Substantia nigra (tissue), 51 donors: ENCODE measurements at places on chromosomes 6 and 20.

GRCh38 chr20:53032478-53032932 is 60.3 kb downstream of the TSHZ2 start:
- no peak for DNase-seq

GRCh38 chr6:123854201-123854600 is 50.5 kb downstream of the NKAIN2 start:
- DNase-seq = no peak

DNA sequence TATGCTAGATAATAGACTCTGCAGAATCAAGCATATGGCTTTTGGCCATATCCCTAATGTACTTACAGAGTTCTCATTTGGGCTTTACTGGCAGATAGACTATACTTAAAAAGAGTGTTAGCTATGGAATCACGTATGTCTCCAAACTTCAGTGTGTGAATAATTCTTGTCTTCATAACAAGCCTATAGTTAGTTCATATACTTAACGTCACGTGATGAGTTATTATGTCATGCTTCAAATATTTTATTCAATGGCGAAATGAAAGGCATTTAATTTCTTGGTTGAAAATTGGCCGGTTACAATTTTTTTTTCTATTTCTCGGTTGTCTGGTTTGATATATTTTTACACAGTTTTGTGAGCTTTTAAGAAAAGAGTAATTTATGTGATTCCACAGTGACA is 62.7 kb downstream of the MEI4 start:
- no peak for DNase-seq

GRCh38 chr20:50248104-50248641 is 57.5 kb downstream of the CEBPB start:
- no peak for DNase-seq

DNA sequence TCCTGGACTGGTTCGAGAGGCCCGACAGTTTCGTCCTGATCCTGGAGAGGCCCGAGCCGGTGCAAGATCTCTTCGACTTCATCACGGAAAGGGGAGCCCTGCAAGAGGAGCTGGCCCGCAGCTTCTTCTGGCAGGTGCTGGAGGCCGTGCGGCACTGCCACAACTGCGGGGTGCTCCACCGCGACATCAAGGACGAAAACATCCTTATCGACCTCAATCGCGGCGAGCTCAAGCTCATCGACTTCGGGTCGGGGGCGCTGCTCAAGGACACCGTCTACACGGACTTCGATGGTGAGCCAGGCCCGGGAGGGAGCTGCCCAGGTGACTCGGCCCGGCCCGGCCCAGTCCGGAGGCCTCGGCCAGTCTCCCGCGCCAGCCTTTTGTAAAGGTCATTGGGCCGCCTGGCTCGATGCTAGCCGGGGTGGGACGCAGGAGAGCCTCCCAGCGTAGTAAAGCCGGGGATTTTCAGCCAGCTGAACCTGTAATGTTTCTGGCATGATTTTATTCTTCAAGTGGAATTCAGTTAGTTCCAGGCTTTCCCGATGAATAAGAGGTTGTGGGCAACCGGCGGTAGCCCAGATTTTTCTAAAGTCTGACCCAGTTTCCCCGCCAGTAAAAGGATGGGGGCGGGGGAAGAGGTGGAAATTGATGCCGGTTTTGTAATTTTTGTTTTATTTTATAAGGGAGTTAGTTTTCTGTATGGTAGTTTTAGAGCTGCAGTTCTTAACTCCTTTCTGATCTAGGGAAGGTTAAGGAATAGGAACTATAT is 1.4 kb downstream of the PIM1 start:
- DNase-seq = peak; percentile 38

GRCh38 chr20:62640870-62641269 is 1.4 kb upstream of the SLCO4A1 start:
- DNase-seq = no peak

DNA sequence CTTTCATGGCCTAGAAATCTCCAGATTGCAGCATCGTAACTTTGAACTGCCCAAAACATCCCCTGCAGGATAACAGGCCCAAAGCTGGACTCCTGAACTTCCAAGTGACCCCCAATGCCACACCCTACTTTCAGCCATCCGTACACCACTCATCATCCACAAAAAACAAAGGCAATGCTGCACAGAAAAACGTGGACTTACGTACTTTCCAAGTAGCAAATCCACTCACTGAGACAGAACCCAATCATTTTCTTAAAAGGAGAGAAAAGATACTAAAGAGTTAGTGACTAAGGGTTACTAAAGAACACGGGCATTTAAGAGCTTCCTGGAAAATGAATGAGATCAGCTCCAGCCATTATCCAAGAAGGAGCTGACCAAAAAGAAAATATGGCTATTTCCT is 211.0 kb downstream of the WDR27 start:
- no peak for DNase-seq

GRCh38 chr6:143333749-143334520 is 116.6 kb downstream of the ADAT2 start:
- no peak for DNase-seq

DNA sequence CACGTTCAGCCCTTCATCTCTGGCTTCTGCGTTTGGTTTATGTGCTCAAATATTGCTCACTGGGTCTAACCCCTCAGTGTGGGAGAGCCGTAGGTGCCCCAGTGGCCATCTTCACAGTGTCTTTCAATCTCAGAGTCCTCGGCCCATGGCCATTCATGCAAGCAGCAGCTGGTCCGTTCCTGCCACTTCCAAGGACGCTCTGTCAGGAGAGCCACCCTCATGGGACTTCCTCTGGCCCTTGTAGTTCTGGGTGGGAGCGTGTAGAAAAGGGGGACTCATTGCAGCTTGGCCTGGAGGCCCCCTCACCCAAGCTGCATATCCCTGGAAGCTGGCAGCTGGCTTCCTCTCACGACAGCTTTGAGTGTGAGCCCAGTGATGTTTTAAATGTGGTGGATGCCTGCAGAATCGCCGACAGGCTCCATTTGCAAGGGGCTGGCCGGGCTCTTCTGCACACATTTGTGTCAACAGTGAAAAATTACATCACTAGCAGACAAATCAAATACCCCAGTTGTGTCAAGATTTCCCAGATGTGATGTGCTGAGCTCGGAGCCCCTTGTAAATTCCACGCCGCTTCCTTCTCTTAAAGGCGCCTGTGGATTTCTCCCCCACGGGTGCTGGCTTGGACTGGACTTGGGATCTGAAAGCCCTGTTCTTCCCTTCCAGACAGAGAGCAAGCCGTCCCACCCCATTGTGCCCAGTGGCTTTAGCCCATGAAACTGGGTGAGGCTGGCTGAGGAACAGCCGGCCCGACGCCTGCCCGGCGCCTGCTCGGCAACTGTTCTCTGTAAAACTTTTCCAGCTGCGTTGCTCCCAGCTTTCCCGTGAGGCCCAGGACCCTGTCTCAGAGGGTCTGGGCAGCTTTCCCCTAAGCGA is 360.1 kb downstream of the TAF4 start:
- no peak for DNase-seq

DNA sequence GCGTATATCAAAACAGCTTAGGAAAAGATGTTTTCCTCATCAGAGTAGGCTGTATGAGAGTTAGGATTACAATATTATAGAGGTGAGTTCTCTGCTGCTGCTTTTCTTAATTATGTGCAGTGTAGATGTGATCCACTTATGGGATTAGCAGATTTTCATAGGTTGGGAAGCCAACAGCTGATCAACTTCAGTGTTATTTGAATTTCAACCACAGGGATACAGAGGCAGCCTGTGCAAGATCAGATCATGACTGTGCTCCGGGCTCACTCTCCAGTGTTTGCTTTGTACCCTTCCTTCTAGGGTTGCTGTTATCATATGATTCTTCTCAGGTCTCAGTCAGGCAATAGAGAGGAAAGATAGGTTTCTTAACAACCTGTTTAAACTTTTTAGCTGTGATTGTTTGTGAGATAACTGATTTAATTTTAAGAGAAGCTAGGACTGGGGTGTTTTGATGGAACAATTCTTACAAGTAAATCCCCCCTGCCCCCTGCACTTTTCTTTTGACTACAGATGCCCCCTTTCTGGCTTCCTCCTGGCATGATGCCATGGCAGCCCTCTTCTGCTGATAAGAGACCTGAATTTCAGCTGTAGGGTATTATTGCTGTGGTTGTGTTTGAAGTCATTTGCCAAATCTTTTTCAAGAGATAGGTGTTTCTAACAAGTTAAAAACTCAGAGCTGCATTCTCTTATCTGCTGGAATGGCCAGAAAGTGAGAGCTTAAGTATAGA is 8.5 kb downstream of the RNF8 start:
- no peak for DNase-seq

GRCh38 chr6:25035174-25035511 is 99.4 kb upstream of the RIPOR2 start:
- DNase-seq = no peak

- no peak for DNase-seq
These were observed 135.9 kb downstream of the KHDRBS2 start for GRCh38 chr6:62150048-62150663.

- DNase-seq = no peak
These were observed 382.7 kb downstream of the UTRN start for GRCh38 chr6:144667532-144668503.

GRCh38 chr20:60053125-60053817 is 95.0 kb downstream of the CDH26 start:
- no peak for DNase-seq

DNA sequence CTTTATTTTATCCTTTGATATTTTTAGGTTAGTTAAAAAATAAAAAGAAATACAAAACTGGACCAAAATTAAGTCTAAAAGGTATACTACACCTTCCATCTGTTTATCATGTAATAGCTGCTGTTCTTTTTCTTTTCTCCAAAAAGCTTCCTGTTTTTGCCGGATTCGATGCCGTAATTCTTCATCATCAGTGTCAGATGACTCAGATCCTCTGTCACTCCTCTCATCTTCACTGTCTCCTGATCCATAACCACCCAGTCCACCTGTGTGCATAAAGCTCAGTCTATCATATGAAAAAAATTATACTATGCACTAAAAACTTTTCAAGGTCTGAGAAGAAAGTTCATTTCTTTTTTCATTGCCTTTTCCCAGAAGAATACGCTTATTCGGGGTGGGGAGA is 8.5 kb upstream of the COQ3 start:
- no peak for DNase-seq

DNA sequence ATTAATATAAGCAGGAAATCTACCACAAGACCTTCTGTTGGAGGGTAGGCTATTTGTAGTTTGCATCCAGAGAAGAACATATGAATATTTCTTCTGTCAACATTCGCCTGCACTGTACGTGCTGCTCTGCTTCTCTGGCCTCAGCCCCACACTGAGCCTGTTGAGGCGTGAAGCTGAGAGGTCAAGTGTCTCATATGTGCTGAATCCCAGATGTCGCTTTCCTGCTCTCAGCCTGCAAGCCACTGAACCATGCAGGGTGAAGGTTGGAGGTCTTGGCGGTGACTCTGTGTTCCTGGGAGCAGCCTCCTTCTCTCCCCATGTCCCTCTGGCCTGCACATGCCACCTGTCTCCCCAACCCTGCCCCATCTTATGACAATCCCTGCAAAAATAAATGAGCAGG is 83.6 kb downstream of the TMEM170B start:
- DNase-seq = no peak

GRCh38 chr20:37390891-37391525 is 45.1 kb downstream of the SRC start:
- no peak for DNase-seq

DNA sequence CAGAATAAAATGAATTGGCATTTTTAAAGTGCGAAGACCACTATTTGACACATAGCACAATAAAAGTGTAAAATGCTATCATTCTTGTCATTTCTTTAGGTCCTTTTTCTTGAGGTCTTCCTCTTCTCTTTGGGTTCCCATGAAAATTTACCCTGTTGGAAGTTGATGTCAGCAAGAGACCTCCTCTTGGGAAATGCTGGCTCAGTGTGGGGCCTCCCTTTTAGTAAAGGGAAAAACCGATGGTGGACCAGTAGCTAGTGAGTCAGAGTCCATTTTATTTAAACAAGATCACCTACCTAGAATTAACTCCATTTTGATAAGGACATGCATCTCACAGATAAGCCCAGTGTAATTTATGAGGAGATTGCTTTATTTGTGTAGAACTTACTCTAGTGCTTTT is 37.7 kb upstream of the HLA-C start:
- no peak for DNase-seq

DNA sequence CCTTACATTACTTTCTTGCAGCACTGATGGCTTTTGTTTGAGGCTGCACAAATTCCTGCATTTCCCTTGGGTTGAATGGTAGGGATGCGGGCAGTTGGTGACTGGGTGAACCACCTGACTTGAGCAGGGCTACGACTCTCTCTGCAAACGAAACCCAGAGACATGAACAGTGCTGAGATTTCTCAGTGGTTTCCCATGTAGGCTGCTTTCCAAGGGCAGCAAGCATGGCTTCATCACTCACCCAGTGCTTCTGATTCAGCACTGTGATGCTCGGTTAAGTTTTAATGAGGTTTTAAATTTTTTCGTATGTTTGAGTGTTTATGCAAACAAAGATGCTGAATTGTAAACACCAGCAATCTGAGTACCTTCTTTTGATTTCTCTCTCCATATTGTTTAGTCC is 127.2 kb downstream of the MTHFD1L start:
- DNase-seq = no peak

DNA sequence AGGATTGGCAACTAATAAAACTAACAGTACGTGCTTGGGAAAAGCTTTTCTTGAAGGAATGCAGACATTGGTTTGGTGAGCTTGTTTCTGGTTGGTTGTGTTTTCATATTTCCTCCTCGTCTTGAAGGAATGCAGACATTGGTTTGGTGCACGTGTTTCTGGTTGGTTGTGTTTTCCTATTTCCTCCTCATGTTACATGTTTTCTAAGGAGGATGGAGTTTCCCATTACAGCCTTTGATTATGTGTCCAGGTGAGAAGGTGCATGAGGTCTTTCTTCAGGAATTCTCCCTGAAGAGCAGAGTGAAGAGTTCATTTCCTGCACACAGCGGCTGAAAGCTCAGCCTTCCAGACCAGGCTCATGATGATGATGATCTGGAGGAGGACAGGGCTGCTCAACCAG is 190.6 kb downstream of the SMOC2 start:
- no peak for DNase-seq

DNA sequence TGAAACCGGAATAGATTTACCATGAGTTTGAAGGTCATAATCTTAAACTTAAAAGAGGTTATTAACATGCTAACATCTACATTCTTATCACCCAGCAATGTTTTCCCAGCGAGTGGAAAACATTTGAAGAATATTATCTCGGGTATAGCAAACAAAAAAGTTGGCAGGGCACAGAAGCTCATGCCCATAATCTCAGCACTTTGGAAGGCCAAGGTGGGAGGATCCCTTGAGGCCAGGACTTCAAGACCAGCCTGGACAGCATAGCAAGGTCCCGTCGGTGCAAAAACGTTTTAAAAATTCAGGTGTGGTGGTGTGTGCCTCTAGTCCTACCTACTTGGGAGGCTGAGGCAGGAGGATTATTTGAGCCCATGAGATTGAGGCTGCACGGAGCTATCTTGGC is 213.5 kb downstream of the MANEA start:
- DNase-seq = no peak

- no peak for DNase-seq
These were observed at the start of gene PHF1 for GRCh38 chr6:33410711-33411631. Gene PHF1, plus strand, starts transcription at chr6:33411014. Its CDS starts 1,250 bp downstream, at chr6:33412264.

DNA sequence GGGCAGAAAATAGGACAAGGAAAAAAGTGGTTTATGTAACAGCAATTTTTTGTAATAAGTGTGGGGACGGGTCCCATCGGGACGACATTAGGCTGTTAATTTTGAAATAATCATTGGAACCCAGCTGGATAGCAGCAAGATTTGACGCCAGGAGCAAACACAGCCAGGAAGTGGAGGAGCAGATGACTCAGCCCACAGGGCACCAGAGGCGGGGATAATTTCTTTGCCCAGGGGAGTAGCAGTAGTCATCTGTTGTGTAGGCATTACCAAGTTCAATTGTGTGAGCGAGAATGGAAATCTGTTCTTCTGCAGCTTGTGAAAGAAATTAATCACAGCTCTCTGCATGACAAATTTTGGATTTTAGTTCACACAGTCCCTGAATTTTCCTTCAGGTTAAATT is 22.6 kb upstream of the RIN2 start:
- DNase-seq = no peak

GRCh38 chr6:45630314-45630713 is 252.6 kb upstream of the SUPT3H start:
- no peak for DNase-seq
